Activated naive CD8-positive, alpha-beta T cell treated with anti-CD3 and anti-CD28 coated beads for 36 hours (primary cell): ENCODE measurements at places on chromosomes 11 and 22. TPM values are rescaled to one million over a fixed set of nuclear protein-coding genes. Genes with fewer than 3 reads are reported as not detected.

DNA sequence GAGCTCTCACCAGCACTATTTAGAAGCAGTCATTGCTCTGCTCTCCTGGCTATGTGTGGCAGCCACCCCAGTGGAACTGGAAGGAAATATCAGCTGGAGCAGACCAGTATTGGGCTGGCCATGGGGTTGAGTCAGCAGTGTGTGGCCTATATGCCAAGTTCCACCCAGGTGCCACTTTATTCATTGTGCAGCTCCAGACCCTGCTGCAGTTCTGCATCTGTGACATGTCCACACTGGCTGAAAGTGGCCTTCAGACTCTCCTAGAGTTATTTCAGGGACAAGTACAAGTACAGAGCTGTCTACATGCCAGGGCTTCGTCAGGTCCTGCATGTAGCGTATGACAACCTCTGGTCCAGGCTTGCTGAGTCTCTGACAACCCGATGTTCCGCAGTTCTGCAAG is 55.2 kb downstream of the CABIN1 start:
- no peak for DNase-seq

DNA sequence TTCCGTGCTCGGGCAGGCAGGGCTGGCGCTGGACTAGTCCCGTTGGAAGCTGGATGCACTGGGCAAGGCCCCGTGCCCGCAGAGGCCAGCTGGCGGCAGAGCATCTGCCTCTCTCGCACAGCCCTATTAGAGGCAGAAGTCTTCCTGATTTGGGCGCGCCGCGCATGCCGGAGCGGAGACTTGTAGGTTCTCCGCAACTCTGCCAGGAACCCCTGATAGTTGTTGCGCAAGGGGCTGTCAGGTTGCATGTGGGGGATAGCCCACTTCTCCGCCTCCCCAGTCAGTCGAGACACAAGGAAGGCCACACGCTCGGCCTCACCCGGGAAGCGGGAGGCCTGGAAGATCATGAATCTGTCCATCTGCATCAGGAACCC is 1.2 kb downstream of the RTL6 start:
- no peak for DNase-seq

DNA sequence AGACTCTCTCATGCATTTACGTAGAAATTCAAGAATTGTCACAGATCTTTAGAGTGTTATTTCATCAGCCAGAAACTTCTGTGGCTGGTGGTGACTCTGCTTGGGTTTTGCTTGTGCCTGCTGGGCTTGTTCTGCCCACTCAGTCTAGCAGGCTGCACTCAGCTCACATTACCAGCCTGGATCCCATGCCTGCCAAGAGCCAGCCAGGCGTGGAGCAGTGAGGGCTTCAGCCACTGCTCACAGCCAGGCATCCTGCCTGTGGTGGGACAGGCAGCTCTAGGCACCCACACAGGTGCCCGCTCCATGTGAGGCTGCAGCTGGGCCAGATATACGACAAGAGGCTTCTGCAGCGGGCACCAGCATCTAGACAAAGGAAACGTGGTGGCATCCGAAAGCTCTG is 1213.3 kb upstream of the RAG2 start:
- DNase-seq = no peak

DNA sequence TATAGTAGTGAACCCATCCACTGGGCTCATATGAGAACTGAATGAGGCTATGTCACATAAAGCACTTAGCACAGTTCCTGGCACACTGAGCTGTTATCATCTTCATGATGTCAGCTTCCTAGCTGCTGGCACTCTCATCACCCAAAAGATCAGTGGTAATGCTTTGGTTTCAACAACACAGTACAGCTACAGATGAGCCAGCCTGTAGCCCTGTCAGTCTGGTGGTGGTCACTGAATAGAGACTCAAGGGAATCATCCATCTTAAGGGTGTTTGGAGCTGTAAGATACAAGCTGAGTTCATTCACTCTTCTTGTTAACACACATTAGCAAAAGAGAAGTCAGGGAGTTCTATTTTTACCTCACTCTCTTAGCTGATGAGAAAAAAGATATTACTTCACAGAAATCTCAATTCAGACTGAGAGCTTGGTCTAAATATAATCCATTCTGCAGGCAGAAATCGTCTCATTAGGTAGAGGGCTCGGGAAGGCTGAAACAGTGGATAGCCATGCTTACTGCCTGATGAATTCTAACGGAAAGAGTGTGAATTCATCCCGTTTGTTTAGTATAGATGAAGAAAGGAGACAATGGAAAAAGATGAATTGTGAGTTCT is 6.3 kb upstream of the SLC1A2 start:
- DNase-seq = no peak

Gene DEUP1
- not detected for total RNA-seq

Gene CFAP300
- total RNA-seq = not detected
